Left hindlimb (tissue), 1 donor: ENCODE measurements at places on chromosomes 7 and 10.

DNA sequence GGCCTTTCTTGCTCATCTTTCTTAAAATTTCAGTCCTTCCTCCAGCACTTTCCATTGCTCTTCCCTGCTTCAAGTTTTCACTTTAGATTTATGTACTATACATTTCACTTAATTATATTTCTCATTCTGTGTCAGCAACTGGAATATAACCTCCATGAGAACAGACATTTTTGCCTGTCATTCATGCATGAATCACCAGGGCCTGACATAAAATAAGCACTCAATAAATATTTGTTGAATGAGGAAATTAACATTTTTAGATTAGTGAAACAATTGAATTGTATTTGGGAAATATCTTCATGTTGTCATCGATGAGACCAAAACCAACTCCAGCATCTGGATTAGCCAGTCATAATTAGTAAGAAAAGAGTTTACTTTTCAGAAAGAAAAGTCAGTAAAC, 6.1 kb downstream of the SAMD9L start:
- DNase-seq: no peak

DNA sequence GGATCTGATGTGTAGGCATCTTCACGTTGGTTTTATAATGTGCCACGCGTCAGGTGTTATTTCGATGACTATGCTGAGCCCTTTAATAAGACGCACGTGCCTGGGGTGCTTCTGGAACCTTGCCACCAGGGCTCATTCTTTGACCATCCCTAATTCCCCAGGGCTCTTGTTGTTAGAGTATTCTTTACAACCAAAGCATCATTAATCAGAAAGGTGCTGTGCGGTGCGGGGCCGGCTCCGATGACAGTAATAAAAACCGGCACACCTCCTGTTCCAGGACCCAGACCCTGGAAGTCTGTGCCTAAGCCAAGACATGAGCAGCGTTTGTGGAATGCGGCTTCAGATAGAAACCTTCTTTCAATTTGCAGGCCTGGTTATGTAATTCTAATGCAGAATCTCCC, 58.4 kb downstream of the MGMT start:
- no peak for DNase-seq

DNA sequence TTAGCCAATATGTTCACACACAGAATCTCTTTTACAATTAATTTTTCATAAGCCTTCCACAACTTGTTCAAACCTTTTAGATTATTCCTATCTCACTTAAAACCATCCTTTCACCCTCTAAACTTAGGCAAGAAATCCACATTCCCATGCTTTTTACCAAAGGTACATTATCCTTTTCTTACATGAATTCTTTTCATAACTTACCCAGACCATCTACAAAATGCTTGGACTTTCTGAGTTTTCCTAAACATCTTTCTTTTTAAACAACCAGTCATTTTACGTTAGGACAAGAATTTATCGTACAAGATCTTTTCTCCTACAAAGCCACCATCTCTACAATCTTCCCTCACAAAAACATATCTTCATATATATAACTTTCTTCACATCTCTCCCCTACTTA, 18.8 kb upstream of the GARS1 start:
- DNase-seq: no peak

- no peak for DNase-seq
Observed at GRCh38 chr10:110020265-110020664, 12.5 kb downstream of the ADD3 start.

DNA sequence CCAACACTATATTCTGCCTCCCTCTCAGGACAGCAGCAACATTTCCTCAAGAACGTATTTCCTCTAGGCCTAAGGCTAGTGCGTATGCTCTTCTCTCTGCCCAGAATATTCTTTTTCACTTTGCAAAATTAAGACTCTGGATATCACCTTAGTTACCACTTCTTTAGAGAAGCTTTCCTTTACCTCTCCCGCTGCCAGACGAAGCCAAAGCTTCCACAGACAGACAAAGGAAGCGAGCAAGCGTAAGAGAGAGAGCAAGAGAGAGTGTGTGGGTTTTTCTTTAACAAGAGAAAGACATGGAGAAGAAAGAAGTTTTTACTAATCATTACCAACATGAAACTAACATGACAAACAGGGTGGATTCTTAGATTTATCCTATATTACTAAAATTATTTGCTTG, 64.1 kb downstream of the P4HA1 start:
- no peak for DNase-seq

DNA sequence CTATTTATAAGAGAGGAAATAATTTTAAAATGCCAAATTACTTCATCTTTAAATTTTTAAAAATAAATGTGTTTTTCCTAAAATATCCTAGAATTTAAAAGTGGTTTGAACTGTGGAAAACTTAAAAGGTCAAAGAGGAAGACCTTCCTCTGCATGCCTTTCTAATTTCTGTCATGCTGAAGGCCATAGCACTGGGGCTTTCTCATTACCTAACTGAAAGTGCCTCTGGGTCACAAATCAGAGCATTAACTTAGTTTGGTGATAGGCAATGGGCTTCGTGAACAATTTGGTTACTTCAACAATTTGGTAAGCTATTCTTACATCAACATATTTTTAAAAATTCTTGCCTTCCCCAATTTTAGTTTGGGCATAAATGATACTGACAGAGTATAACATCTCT, 100.2 kb upstream of the SAMD8 start:
- no peak for DNase-seq

GRCh38 chr7:30617359-30617758, 22.7 kb downstream of the GARS1 start:
- DNase-seq: no peak

DNA sequence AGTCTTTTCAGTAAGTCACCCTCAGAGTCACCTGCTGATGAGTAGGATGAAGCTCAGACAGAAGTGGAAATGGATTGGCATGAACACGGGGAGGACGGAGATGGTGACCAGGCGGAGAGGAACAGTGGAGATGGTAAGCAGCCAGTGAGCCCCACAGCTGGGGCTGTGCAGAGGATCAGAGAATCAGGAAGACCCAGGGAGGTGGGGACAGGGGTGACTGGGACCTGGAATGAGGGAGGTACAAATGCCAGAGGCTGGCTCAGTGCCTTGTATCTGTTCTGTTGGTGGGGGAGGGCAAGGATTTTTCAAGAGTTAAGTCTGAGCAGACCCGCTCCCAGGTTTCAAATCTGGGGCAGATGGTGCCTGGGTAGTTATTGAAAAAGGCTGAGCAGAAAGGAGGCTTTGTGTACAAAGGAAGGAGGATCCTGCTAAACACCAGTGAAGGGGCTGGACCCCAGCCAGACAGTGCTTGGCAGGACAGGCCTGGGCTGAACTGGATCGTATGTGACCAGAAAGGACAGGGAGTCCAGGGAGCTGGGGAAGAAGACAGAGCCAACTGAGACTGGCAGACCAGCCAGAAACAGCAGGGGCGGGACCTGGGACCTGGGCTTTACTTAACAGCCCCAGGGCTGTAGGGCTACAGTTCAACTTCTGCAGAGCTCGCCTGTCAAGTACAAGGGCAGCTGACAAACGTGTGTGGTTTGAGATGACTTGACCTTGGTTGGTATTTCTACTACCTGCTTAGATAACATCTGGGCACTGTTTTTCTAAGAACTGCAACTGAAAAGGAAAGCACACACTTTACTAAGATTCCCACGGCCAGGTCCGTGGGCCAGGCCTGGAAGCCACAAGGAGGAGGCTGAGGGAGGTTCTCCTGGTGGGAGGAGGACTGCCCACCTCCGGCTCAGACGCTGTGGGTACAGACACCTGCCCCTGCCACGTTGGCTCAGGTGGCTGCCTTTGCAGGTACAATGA, 13.2 kb upstream of the FRMPD2 start:
- DNase-seq: no peak

DNA sequence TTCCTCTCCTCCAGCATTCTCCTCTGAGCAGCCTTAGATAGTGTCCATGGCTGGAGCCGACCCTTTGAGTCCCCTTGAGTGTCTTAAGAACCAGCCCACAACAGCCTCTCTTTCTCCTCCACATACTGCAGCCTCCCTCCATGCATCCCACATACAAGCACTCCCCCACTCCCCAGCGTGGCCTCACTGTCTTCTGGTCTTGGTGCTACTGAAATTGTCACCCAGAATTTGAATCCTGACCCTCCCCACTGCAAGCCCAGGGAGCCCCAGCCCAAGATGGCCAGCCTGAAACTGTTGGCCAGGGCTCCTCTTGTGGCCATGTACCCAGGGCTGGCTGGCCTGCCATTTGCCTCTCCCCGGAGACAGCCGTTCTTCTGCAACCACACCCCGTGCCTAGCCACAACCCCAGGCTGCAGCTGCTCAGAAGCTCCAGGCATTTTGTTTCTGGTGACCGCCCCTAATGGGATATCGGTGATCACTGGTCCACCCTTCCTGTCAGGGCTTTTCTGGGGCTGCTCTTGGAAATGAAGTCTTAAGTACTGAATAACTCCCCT, 18.8 kb upstream of the SH2D4B start:
- no peak for DNase-seq

- DNase-seq: no peak
Observed at GRCh38 chr7:143892527-143893300, 9.3 kb downstream of the TCAF1 start.

DNA sequence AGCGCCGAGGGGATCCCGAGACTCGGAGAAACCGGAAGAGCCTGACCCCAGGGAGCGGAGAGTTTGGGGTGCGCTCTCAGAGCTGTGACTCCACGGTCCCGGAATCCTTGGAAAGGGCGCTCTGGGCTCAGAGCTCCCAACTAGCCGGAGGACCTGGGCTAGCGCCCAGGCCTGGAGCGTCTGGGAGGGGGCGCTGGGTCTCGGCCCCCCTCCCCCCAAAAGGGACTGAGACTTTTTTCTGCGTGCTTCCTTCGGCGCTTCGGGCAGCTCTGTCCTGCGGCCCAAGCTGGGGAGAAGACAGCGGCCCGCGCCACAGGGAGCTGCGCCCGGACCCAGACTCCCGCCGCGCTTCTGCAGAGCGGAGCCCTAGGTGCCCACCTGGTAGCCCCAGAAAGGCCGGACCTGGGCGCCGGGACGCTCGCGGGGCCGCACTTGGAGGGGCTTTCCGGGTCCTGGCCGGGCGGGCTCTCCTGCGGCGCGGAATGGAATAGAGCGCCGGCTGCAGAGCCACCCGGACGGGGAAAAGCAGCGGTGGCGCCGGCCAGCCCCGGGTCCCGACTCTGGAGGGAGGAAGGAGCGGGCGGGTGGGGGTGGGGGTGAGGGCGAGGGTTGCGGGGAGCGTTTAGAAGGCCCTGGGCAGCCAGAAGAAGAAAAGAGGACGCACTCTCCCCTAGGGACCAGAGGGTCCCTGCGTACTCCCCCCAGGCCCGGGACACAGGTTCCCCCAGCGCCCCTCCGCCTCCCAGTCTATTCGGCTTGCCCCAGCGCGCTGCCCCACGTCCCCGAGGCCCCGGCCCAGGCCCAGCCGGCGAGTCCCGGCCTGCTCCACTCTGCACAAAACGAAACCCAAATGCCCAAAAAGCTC, 4.7 kb downstream of the ZNF503 start:
- DNase-seq: peak; percentile 57

DNA sequence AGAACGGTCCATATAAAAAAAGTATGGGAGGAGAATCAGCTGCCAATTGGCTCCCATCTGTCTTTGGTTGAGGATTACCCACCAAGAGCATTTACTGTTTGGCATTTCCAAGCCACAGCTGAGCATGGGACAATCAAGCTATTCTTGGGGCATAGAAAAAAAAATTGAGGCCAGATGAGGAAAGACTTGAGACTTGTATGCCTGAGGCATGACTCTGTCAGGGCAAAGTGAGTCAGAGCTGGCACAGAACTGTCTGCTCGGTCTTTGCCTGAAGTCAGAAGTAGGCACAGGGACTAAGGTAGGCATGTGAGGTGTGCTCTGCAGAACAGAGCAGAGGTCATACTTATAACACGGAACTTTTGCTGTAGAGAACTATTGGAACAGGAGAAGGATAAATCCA, 126.5 kb upstream of the CHRM2 start:
- DNase-seq: no peak

DNA sequence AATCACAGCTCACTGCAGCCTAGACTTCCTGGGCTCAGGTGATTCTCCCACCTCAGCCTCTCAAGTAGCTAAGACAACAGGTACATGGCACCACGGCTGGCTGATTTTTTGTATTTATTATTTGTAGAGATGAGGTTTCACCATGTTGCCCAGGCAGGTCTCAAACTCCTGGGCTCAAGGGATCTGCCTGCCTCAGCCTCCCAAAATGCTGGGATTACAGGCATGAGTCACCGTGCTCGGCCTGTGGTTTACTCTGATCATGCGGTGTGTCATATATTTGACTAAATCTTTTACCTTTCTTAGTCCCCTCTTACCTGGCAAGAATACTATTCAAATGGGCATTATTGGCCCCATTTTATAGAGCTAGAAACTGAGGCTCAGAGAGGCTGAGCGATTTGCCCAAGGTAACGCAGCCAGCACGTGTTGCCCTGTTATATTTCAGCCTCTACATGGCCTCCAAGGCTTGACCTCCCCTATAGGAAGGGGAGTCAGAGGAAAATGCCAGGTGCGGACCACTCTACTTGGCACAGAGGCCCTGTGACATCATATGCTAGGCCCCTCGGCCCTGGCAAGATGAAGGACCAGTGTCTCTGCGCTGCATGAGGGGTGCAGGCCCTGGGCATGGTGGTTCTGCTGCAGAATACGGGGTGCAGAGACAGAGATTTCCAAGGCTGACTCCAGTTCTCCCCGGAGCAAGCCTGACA, 8.2 kb downstream of the ZCCHC24 start:
- peak; percentile 9 for DNase-seq

GRCh38 chr7:105640956-105641810, 59.9 kb upstream of the EFCAB10 start:
- DNase-seq: peak; percentile 53

GRCh38 chr7:11216276-11216675, 242.6 kb downstream of the PHF14 start:
- DNase-seq: no peak

- no peak for DNase-seq
Observed at GRCh38 chr7:16471933-16472332, 6.4 kb upstream of the SOSTDC1 start.

- no peak for DNase-seq
Observed at GRCh38 chr7:119436882-119437281, 836.1 kb upstream of the KCND2 start.

DNA sequence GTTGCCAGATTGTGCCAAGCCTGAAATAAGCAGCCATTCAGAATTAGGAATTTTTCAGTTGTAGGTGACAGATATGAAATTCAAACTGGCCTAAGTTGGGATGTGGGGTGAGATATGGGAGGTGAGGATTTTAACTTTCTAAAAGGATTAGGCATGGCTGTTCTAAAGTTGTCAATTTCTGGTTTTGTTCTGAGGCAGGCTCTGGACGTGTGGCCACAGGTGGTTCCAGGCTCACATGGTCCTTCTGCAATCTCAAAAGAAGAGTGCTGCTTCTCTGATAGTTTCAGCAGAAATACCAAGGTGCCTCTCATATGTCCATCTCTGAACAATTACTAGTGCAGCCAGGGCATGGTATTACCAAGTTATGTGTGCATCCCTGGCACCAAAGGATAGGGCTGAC, 21.4 kb downstream of the EFCAB10 start:
- DNase-seq: no peak

DNA sequence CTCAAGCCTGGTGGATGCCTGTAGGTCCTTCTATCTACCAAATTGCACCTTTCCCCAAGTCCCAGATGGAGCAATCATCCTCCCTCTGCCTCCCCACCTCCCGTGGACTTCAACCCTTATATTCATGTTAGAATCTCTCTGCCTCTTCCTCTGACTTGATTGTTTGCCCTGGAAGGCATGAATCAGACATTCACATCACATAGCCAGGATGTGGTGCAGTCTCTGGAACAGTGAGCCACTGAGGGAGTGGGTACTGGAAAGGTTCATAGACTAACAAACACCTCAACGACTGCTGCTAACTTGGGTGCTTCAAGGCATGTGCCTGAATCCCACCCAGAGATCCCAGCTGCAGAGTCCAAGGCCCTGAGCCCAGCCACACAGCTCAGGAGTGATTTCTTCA, 494.0 kb downstream of the TNS3 start:
- DNase-seq: no peak

GRCh38 chr10:118471863-118472262, 123.6 kb downstream of the PRLHR start:
- no peak for DNase-seq

- no peak for DNase-seq
Observed at GRCh38 chr7:74462707-74463100, 9.0 kb downstream of the GTF2IRD1 start.
